H9 (cell line): ENCODE measurements at places on chromosomes 2 and 18. TPM values are rescaled to one million over a fixed set of nuclear protein-coding genes. Genes with fewer than 3 reads are reported as not detected.

- no peak overlapping the region for H3K4me3 ChIP-seq
- H3K36me3 ChIP-seq, result peaks cover 12% of the 10 kb centered on the region
These were observed 1080.9 kb upstream of the FANCL start for GRCh38 chr2:59322005-59322404.

DNA sequence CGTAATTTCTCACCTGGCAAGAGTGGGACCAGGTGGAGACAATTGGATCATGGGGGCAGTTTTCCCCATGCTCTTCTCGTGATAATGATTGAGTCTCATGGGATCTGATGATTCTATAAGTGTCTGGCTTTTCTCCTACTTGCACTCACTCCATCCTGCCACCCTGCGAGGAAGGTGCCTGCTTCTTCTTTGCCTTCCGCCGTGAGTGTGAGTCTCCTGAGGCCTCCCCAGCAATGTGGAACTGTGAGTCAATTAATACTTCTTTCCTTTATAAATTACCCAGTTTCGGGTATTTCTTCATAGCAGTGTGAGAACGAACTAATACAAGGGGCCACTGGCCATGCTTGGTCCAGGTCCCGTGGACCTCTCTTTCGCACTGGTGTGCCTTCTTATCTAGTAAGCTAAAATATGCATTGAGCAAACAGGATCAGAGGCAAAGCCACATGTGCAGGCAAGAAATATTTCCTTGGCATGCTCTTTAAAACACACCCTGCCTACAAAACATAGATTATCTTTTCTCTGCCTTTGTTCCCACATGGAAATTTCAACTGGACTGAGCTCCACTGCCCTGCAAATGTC, 821.1 kb downstream of the TRIB2 start:
- DNase-seq, result no peak
- H3K27ac ChIP-seq, result no peak overlapping the region
- H3K4me1 ChIP-seq, result no peaks in the 10 kb centered on the region
- H3K27me3 ChIP-seq, result no peaks in the 10 kb centered on the region

DNA sequence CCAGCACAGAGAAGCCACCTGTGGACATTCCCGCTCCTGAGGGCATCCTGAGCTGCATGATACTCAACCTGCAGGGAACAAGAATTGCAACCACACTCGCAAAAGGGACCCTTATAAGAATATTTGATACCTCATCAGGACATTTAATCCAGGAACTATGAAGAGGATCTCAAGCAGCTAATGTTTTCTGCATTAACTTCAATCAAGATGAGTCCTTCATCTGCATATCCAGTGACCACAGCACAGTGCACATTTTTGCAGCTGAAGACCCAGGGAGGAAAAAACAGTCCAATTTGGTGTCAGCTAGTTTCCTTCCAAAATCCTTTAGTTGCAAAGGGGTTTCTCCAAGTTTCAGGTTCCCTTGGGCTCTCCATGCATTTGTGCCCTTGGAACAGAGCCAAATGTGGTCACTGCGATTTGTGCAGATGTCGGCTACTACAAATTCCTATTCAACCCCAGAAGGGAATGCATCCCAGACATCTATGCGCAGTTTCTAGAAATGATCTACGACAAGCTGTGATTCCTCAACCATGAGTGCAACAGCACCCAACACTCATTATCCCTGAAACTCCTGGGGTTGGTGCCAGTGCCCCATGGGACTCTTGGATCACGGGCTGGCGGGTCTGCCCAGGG, 23.3 kb upstream of the FHOD3 start:
- H3K27me3 ChIP-seq, result no peaks in the 10 kb centered on the region
- H3K36me3 ChIP-seq, result no peaks in the 10 kb centered on the region; the same call in 2 of the 3 replicates
- H3K4me1 ChIP-seq, result no peaks in the 10 kb centered on the region
- no peak for DNase-seq

- H3K4me3 ChIP-seq, result no peak overlapping the region
- H3K36me3 ChIP-seq, result no peaks in the 10 kb centered on the region
- H3K27me3 ChIP-seq, result no peaks in the 10 kb centered on the region
- H3K4me1 ChIP-seq, result no peaks in the 10 kb centered on the region
- no peak overlapping the region for H3K27ac ChIP-seq
These were observed 37.1 kb downstream of the RAMP1 start for GRCh38 chr2:237896507-237896892.

GRCh38 chr2:239676716-239677452, 276.1 kb upstream of the HDAC4 start:
- no peaks in the 10 kb centered on the region for H3K27me3 ChIP-seq
- no peak overlapping the region for H3K27ac ChIP-seq
- no peak for DNase-seq
- H3K36me3 ChIP-seq, result no peaks in the 10 kb centered on the region; the same call in 2 of the 3 replicates
- no peak overlapping the region for H3K4me3 ChIP-seq
- no peaks in the 10 kb centered on the region for H3K4me1 ChIP-seq

DNA sequence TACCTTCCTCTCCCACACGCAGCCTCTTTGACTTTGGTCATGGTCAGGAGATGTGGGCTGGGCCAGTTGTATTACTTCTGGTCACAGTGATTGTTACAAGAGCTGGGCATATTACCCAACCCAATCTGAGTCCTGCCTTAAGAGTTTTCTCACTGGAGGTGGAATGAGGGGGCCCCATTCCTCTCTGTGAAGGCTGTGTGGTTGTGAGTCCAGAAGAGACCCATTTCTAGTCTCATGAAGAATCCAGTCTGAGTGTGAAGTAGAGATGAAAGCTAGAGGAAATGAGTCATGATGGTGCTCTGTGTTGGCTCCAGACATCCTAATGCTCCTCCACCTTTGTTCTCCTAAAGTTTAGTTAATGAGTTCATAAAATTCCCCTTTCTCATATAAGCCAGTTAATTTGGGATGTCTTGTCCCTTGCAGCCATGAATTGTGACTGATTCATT, 50.8 kb upstream of the RASGRP3 start:
- H3K36me3 ChIP-seq, result no peaks in the 10 kb centered on the region; the same call in 1 of the 2 replicates
- no peaks in the 10 kb centered on the region for H3K27me3 ChIP-seq
- H3K4me3 ChIP-seq, result no peak overlapping the region
- H3K27ac ChIP-seq, result no peak overlapping the region

DNA sequence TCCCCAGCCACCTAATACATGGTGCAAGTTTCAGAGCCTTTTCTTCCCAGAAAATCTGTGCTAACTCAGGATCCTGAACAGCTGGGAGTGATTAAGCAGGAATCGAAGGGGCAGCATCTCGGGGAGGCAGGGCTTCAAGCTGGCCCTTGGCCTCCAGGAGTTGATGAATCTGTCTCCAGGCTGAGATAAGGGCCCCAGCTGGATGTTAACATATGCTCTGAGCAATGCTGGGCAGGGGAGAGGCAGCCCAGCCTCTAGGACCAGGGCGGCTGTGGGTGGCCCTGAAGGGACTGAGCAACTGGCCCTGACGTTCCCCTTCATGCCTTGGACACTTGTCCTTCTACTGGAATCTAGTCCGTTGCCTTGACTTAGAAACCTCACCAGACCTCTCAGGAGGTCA, 84.1 kb upstream of the EPC2 start:
- no peaks in the 10 kb centered on the region for H3K27me3 ChIP-seq
- DNase-seq, result no peak
- H3K27ac ChIP-seq, result no peak overlapping the region
- H3K4me1 ChIP-seq, result no peaks in the 10 kb centered on the region

DNA sequence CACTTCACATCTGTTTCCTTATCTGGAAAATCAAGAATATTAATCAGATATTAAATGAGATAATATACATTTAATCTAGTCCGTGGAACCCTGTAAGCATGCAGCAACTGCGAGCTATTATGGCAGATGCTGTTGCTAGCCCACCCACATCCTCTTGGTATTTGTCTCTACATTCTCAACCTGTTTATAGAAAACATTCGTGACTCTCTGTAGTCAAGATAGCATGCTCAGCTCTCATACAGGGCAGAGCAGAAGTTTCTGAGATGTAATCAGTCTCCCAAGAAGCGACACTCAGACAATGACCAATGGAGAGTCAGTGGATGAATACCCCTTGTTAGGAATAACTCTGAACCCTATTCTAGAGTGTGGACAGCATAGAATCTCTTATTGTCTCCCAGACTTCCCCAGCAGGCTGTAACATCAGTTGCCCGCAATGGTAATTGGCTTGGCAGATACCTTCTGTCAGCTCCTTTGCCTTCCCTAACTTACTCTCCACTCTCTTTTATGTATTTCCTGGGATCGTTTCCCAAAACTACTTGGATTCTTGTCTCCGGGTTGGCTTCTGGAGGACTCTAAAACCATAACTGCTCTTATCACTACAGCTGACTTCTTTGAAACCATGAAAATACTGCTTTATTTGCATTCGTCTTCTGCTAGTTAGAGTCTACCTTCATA, 400.7 kb upstream of the TNP1 start:
- no peak overlapping the region for H3K4me3 ChIP-seq
- no peak overlapping the region for H3K27ac ChIP-seq
- H3K36me3 ChIP-seq, result no peaks in the 10 kb centered on the region
- no peaks in the 10 kb centered on the region for H3K4me1 ChIP-seq
- H3K27me3 ChIP-seq, result peaks cover 25% of the 10 kb centered on the region
- DNase-seq, result no peak

DNA sequence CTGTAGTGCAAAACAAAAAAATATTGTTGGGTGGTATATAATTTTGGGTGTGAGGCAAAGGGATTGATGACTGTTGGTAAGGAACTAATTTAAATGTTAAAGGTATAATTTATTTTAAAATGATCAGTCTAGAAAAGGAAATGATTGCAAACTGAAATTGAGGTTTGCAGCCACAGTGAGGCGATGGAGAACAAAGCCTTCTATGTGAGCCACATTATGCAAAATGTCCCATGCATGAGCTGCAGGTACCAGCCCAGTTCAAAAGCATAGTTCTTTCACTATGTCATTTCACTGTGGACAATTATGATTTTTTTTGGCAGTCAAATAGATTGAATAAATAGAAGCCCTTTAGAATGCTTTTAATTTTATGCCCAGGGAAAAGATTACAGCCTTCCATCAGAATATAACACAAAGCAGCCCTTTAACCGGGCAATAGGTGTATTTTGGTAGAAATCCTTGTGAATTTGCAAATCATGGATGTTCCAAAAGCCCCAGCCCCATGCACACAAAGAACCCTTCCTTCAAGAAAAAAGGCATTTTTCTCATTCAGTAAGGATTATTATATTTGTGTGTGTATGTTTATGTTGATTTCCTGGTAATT, 1.7 kb downstream of the MAP2 start:
- no peak overlapping the region for H3K27ac ChIP-seq
- no peaks in the 10 kb centered on the region for H3K36me3 ChIP-seq
- DNase-seq, result peak; percentile 27
- H3K4me1 ChIP-seq, result 0 out of 2 replicates have a peak, but pooled peaks cover 3% of the 10 kb centered on the region
- peaks cover 3% of the 10 kb centered on the region; the same call in 1 of the 2 replicates for H3K27me3 ChIP-seq

- no peak for DNase-seq
- H3K36me3 ChIP-seq, result no peaks in the 10 kb centered on the region
- H3K27ac ChIP-seq, result no peak overlapping the region
- H3K27me3 ChIP-seq, result no peaks in the 10 kb centered on the region
These were observed 140.8 kb upstream of the ZEB2 start for GRCh38 chr2:144660518-144661316.

DNA sequence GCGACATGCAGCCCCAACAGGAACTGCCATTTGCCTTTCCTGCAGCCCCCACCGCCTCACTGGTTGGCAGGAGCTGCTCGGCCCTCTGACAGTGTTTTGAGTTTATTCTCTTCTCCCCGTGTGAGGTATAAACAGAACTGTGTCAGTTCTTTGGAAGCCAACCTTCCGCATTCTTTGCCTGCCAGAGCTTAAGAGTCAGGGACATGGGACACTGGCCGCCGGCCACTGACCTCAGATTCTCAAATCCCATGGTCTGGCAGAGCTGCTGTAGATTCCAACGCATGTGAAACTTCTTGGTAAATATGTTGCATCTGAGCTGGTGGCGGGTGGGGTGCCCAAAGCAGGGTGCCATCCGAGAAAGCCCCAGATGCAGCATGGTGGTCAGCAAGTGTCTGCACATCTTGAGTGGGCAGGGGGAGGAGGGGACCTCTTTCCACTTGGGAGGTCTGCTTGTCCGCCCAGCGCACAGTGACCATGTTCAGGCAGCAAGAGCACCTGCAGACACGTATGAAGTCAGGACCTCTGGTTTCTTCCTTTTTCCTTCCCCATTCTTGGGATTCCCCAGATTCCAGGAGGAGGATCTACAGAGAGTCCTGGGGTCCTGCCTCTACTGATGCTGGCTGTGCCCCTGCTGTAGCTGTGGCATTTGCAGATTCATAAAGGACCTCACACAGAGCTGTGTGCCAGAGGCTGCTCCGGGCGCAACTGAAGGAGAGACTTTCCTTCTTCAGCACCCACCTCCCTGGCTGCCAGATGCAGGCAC, 23.8 kb downstream of the ASB18 start:
- H3K27me3 ChIP-seq, result peaks cover 20% of the 10 kb centered on the region
- H3K4me1 ChIP-seq, result no peaks in the 10 kb centered on the region; the same call in 1 of the 2 replicates
- H3K4me3 ChIP-seq, result no peak overlapping the region

DNA sequence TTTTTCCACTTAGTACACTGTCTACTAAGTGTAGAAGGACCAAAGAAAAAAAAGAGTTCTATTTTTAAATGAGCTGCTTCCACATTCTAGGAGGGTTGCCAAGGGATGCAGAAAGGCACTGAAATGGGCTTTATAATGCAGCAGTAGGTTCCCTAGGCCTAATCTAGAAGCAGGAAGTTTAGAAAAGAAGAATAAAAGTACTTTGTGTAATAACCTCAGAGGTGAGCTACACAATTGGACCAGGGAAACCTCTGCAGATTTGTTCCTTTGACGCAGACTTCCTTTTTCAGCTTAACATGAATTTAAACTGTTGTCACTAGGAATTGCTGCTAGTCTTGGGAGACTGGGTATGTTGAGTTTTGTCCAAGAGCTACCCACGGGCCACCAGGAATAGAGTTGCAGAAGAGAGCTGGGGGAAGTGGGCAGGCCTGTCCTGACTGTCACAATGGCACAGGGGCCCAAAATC, 34.6 kb upstream of the RAB1A start:
- no peaks in the 10 kb centered on the region for H3K36me3 ChIP-seq
- H3K27me3 ChIP-seq, result no peaks in the 10 kb centered on the region
- no peaks in the 10 kb centered on the region for H3K4me1 ChIP-seq
- no peak for DNase-seq

DNA sequence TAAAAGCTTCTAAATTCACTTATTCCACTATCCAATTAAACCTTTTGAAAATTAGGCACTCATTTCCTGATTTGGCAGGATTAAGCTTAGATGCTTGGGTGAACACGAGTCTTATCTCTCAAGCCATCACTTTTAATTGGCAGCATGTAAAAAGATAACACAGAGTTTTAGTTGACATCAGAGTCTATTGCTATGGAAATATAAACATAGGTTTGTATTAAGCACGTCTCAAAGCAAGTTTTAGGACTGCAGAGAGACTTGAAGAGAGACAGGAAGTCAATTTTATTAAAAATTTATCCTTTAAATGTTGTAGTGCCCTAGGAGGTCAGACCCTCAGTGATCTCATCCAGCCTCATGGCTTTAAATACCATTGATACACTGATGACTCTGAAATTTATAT, 5.6 kb downstream of the RBKS start:
- no peaks in the 10 kb centered on the region for H3K27me3 ChIP-seq
- no peak overlapping the region for H3K4me3 ChIP-seq
- H3K4me1 ChIP-seq, result no peaks in the 10 kb centered on the region
- DNase-seq, result no peak
- no peak overlapping the region for H3K27ac ChIP-seq

Gene COLEC12
- 0.59 and 0.70 TPM in 2 replicates for total RNA-seq

Gene CSRNP3
- 2.3 and 3.6 TPM in 2 replicates for total RNA-seq

Gene KIDINS220
- 27.9 and 29.3 TPM in 2 replicates for total RNA-seq

Gene ARHGAP15
- total RNA-seq, result not detected in 2 replicates

Gene SERPINB11
- not detected in 2 replicates for total RNA-seq
